ENCODE measurements at places on chromosomes 4 and X.

DNA sequence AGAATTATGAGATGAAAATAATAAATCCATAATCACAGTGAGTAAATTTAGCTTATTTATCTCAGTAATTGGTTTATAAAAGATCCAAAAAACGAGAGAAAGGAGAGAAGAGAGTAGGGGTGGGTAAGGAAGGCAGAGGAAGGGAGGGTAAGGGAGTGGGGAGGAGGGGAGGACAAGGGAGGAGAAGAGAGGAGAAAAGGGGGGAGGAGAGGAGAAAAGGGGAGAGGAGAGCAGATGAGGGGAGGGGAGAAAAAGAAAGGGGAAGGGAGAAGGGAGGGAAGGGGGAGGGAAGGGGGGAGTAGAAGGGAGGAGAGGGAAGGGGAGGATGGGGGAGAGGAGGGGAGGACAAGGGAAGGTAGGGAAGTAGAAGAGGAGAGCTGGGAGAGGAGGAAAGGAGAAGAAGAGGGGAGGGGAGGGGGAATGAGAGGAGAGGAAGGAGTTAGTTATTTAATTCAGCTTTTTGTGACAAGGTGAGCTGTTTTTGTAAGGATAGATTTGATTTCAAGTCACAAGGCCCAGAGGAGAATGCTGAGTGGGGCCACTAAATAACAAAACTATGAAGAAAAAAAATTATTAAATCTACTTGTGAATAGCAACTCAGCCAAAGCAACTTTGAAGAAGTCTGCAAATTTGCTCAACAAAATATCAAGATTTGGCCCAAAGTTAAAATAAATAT, 454.3 kb downstream of the ARAP2 start:
- DNase-seq, result no peak

GRCh38 chr4:4673070-4673469, 131.2 kb upstream of the STX18 start:
- DNase-seq, result no peak

- DNase-seq, result no peak
Observed at GRCh38 chr4:159281771-159282170, 178.9 kb downstream of the RAPGEF2 start.

GRCh38 chrX:20144491-20144890, 2.9 kb upstream of the EIF1AX start:
- no peak for DNase-seq

DNA sequence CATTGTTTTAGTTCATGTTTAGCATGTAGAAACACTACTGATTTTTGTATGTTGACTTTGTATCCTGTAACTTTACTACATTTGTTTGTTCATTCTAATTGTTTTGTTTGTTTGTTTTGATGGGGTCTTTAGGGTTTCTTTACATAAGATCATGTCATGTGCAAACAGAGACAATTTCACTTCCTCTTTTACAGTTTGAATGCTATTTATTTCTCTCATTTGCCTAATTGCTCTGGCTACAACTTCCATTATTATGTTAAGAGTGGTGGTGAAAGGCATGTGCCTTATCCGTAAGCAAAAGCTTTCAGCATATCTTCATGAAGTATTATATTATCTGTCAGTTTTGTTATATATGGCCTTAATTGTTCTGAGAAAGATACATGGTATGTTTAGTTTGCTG, 571.1 kb downstream of the PCDH7 start:
- no peak for DNase-seq

- DNase-seq, result no peak
Observed at GRCh38 chr4:89114100-89114499, 2.8 kb downstream of the TIGD2 start.

DNA sequence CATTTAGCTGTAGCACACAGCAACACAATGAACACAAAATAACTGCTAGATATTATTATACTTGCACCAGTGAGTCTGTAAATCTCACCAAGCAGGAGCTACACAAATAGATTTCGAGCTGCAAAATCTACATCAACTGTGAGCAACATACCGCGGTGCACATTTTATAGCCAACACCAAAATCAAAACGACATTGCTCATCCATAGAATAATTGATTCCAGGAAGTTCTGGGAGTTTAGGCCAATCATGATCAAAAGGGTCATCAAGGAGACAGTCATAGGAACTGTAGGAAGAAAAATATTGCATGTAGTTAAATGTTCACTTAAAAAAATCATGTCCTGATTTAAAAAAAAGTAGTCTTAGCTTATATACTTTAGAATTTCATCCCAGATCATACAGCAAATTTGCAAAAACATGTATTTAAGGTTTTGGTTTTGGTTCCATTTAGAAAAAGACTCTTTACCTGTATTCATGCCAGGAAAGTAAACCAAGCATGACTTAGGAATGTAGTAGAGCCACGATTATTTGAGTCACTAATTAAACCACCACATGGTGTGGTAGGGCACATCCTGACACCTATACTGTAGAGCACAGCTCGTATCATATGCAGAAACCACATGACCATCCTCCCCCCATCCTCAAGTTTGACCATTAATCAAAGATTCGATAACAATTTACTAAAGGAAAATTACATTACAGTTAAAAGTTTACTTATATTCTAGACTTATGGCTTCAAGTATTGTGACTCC, 250.4 kb downstream of the ADAMTS3 start:
- no peak for DNase-seq

GRCh38 chr4:186666252-186666651, 57.4 kb downstream of the FAT1 start:
- DNase-seq, result no peak

DNA sequence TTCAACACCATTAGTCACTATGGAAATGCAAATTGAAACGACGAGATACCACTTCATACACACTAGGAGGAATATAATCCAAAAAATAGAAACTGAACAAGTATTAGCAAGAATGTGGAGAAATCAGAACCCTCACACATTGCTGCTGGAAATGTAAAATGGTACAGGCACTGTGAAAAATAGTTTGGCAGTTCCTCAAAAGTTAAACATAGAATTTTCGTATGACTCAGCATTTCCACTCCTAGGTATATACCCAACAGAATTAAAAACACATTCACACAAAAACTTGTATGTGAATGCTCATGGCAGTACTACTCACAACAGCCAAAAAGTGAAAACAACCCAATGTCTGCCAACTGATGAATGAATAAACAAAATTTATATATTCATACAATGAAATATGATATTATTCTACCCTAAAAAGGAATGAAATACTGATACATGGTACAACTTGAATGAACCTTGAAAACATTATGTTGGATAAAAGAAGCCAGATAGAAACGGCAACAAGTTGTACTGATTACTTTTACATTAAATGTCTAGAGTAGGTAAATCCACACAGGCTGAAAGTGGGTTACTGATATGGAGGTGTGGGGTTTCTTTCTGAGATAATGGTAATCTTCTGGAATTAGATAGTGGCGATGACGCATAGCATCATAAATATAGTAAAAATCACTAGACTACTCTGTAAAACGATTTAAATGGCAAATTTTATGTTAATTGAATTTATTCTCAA, 22.3 kb downstream of the TEC start:
- no peak for DNase-seq

GRCh38 chr4:146439999-146440398, 81.7 kb downstream of the SLC10A7 start:
- DNase-seq, result no peak

DNA sequence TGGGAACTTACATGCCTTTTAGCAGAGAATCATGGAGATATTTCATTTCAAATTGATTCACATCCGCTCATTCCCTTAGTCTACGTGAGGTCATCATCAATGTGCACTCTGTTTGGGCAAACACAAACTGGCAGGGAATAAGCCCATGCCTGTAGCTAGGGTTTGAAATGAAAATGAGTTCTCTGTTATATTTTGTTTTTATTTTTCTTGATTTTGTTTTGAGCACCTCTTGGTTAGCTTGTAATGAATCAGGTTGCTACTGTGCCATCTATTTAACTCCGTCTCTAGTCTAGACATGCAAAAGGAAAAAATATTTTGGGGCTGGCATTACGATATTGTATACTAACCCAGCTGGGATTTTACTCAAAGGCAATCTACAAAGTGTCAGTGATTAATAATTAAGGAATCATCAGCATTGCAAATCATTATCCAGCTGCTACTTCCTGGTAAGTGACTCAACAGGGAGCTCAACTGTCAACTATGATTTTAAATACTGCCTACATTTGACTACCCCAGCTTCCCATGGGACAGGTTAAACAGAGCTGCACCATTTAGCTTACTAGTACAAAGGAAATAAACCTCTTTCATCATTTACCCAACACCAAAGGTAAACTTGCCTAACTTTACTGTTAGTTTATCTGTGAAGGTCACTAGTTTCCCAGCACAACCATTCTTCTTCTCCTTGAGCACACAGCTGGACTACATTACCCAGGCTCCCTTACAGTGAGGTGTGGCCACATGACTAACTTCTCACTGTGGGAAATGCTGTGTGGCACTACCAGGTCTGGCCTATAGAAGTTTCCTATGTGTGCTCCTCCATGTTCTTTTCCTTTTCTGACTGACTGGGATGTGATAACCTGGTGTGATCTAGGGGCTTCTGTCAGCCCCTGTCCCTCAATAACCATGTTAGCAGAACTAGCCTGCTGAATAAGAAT, 21.2 kb upstream of the TRPC5OS start:
- DNase-seq, result no peak

Measured in activated CD8-positive, alpha-beta memory T cell treated with anti-CD3 and anti-CD28 coated beads for 1 hour (primary cell).